Astrocyte of the spinal cord (primary cell): ENCODE measurements at places on chromosomes 2 and 18.

DNA sequence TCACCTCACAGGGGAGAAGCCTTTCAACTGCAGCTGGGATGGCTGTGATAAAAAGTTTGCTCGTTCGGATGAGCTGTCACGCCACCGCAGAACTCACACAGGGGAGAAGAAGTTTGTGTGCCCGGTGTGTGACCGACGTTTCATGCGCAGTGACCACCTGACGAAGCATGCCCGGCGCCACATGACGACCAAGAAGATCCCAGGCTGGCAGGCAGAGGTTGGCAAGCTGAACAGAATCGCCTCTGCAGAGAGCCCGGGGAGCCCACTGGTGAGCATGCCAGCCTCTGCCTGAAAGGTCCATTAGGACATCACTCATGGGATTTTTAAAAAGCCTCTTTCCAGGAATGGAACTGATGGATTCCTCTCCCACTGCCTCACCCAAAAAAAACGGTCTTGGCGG is 8.9 kb downstream of the KLF11 start:
- DNase-seq: no peak

GRCh38 chr2:13308989-13309388 is 592.3 kb downstream of the TRIB2 start:
- no peak for DNase-seq

DNA sequence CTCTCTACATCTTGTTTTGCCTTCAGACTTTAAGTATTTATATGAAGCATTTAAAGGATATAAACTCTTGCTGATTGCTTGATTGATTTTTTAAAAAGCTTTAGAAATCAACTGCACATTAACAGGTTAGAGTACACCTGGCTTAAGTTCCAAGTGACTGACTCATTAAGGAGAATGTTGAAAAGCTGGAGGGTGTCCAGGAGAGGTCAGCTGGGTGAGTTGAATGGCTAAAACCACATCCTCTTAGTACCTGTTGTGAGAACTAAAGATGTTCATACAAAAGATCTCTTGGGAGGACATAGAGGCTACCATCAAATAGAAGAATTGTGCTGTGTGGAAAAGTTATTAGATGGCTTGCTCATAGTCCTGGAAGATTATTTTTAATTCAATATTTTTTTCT is 206.8 kb downstream of the TXNL1 start:
- peak; percentile 14 for DNase-seq

DNA sequence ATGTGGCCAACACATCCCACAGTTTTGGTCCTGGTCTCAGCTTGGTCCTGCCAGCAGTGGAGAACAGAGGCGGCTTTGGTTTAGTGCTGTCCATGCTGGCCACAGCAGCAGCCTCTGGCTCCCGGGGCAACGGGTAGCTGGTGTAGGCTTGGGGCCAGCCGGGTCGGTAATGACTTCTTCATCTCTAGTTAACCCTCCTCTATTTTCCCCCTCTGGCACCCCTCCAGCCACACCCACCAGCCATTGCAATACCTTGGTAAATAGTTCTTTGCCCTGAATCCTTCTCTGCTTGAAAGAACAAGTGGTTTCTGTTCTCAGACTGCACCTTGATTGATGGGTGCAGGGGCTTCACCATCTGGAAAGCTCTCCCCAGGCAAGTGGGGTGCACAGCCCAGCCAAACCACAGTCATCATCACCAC is 31.7 kb upstream of the ZNF396 start:
- no peak for DNase-seq

GRCh38 chr2:145286716-145287275 is 766.9 kb upstream of the ZEB2 start:
- no peak for DNase-seq

- peak; percentile 57 for DNase-seq
Observed at GRCh38 chr2:27724905-27725701, 46.4 kb upstream of the MRPL33 start.

GRCh38 chr2:189821953-189822748 is 37.9 kb downstream of the PMS1 start:
- peak; percentile 29 for DNase-seq

GRCh38 chr2:18046558-18047212 is 168.2 kb downstream of the KCNS3 start:
- DNase-seq: peak; percentile 77

- DNase-seq: no peak
Observed at GRCh38 chr18:47248604-47249313, 2.7 kb downstream of the SKOR2 start.

GRCh38 chr18:2821695-2822094 is 25.1 kb upstream of the EMILIN2 start:
- no peak for DNase-seq

- no peak for DNase-seq
Observed at GRCh38 chr2:198700319-198700718, 757.4 kb downstream of the SATB2 start.

DNA sequence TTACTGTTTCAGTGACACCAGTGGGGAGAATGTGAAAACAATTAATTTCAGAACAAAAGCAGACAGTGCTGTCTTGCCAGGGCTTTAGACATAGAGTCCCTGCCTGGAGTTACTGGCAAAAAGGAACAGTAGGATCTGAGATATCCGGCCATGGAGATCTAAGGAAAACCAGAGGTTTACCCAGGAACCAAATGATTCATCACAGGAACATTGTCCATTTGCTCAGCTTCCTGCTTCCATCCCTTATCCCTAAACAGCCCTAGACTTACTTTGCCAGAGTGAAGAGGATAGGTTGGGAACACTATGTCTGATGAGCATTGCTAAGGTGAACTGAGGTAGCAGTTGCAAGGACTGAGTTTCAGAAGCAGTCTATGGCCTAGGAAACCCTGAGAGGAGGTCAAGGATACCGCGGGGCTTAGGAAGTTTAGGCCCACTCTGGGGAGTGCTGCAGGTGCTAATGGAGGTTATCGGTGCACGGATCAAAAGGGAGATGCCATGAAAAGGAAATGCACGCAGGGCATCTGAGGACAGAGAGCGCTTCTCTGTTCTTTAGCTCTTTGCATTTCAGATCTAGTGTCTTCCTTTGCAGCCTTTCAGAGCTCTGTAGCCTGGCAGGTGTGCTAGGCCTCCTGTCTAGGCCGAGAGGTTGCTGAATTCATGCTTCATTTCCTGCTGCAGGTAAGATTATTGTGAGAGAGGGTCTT is 223.9 kb downstream of the CDCA7 start:
- DNase-seq: no peak
